ENCODE measurements at places on chromosomes 2 and 18. TPM values are rescaled to one million over a fixed set of nuclear protein-coding genes. Genes with fewer than 3 reads are reported as not detected.

The CCDC142 gene
- total RNA-seq, result 14.7 TPM

The SRD5A2 gene
- total RNA-seq, result 0.07 TPM

The ACOXL gene
- total RNA-seq, result 15.5 TPM

The IL36B gene
- total RNA-seq, result not detected

The AMER3 gene
- not detected for total RNA-seq

The VWA3B gene
- total RNA-seq, result not detected

The ST8SIA5 gene
- total RNA-seq, result 0.04 TPM

The GCG gene
- total RNA-seq, result not detected

The IMPACT gene
- total RNA-seq, result 19.9 TPM

The REG1B gene
- not detected for total RNA-seq

The ITPRIPL1 gene
- total RNA-seq, result not detected

The ZC3H8 gene
- 17.0 TPM for total RNA-seq

The TTLL4 gene
- total RNA-seq, result 21.0 TPM

The DSC3 gene
- 11.1 TPM for total RNA-seq

The SCTR gene
- total RNA-seq, result not detected

The GRHL1 gene
- 9.3 TPM for total RNA-seq

The GIGYF2 gene
- 41.3 TPM for total RNA-seq

The PLA2R1 gene
- total RNA-seq, result 3.4 TPM

The PROKR1 gene
- total RNA-seq, result 0.12 TPM

The IL37 gene
- total RNA-seq, result 2.6 TPM

The TCF7L1 gene
- total RNA-seq, result 1.8 TPM

The EML6 gene
- 15.7 TPM for total RNA-seq

The SPIRE1 gene
- 32.4 TPM for total RNA-seq

The CRACDL gene
- total RNA-seq, result 0.40 TPM

The THOC1 gene
- total RNA-seq, result 43.5 TPM

The CROCC2 gene
- total RNA-seq, result not detected
